ENCODE measurements at places on chromosomes 1 and 21. TPM values are rescaled to one million over a fixed set of nuclear protein-coding genes. Genes with fewer than 3 reads are reported as not detected.

DNA sequence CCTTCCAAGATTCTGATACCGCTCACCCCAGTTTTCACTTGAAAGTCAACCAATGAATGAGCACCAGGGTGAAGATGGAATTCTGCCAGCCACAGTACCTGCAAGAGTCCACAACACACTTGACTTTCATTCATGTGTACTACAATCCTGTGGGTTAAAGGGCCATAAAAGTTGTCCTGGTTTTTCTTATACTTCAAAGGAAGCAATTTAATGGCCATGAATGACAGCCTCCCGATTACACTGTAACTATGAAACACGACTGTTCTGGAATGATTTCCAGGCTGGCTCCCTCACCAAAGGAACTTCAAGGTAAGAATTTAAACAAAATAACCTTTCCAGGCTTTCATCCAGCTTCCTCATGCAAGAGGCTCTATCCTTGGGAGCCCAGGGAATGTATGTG lies 502.8 kb downstream of the SMYD3 start:
- no peak for DNase-seq

DNA sequence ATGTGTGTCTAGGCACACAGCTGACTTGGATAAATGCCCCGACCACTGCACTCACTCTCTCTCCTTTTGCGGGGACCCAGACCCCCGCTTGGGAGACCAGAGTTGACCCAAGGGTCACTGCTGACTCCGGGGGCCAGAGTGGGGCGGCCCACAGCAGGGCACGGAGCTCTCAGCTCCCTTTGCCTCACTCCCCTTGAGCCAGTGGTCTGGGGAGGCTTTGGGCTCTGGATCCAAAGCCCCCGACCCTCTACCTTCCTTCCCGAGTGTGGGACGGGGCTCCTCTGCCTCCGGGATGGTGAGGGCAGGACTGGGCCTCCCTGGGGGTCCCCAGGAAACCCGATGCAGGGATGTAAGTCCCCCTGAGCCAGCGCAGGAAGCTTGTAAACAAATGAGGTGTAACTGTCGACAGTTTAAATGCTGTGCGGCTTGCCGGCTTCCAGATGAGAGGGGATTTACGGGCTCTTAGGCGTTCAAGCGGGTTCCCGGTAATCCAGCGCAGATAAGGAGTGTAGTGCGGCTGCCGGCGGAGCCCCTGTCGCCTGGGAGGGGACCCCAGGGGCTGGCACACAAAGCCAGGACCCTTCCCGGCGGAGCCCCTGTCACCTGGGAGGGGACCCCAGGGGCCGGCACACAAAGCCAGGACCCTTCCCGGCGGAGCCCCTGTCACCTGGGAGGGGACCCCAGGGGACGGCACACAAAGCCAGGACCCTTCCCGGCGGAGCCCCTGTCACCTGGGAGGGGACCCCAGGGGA lies 7.4 kb downstream of the ACTRT2 start:
- DNase-seq: no peak

The CTSE gene
- not detected for polyA plus RNA-seq

- no peak for DNase-seq
These were observed 255.7 kb upstream of the FMN2 start for GRCh38 chr1:239835946-239836440.

DNA sequence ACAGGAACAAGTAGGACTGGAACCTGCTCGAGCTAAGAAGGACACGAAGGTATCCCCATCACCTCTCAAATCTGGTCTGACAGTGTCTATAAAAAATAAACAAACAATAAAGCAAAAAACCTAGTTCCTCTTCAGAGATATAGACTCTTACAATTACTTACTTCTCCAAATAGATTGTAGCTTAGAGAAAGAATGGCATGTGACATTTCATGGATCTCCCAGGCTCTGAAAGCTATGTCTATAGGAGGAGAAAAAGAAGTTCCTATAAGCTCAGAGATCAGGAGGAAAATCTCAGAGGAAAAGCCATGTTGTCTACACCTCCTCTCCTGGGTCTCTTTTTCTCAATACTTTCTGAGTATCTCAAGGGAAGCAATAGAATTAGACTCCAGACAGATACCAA lies 12.3 kb upstream of the OR10J5 start:
- DNase-seq: no peak

The TCHH gene
- polyA plus RNA-seq: not detected

The DNAH14 gene
- polyA plus RNA-seq: not detected

DNA sequence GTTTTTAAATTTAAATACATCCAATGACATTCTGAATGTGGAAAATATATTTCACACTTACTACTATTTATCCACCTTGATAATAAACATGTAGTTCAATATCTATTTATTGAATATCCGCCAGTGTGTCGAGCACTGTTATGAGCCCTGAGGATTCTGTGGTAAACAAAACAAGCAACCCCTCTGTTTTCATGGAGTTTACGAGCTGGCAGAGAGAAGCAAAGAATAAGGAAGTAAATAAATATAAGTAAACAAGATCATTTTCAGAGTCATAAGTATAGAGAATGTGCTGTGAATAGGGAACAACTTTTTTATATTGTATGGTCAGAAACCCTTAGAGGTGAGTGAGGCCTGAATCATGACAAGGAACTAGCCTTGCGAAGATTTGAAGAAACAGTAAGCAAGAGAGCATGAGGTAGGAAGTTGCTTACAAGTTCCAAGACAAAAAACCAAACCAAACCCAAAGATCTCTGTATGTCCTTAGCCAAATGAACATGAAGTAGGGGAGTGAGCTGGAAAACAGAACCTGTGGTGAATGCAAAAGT lies 6.4 kb upstream of the SERBP1 start:
- no peak for DNase-seq

The KRTAP19-4 gene
- not detected for polyA plus RNA-seq

The FGGY gene
- 26.4 TPM for polyA plus RNA-seq

DNA sequence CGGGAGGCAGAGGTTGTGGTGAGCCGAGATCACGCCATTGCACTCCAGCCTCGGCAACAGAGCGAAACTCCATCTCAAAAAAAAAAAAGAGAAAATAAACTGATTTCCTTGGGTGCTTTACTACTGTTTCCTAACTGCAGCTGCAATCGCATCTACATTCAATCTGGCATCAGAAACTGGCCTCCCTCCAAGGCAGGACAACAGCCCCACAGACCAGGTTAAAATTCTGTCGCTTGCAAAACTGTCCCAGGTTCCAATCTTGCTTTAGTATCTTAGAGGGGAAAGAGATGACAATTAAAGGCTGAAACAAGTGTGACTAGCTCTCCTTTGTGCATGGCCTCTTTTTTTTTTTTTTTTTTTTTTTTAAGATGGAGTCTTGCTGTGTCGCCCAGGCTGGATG lies 32.4 kb upstream of the SLC25A33 start:
- DNase-seq: no peak

DNA sequence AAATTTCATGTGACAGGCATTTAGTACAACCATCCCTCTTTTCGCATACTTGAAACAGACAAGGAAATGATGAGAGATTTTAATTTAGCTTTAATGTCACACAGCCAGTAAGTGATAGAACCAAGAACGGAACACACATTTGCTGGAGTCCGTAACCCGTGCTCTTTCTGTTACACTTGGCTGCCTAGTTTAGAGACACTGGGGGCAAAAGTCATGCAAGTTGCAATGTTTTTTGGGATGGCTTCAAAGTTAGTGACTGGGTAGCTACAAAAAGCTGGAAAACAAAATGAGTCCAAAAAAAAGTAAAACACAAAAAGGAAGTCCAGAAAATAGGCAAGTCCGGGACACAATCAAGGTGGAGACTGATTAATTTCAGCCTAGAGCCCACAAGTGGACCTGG lies 5.9 kb downstream of the NID1 start:
- no peak for DNase-seq

The CLDN14 gene
- polyA plus RNA-seq: 0.04 TPM

The SLC25A34 gene
- polyA plus RNA-seq: 10.1 TPM

GRCh38 chr1:202639500-202639899 lies 70.8 kb downstream of the SYT2 start:
- no peak for DNase-seq

- no peak for DNase-seq
These were observed 9.1 kb upstream of the GALNT2 start for GRCh38 chr1:230057681-230058565.

GRCh38 chr1:34406833-34407539 lies 230.3 kb downstream of the C1orf94 start:
- DNase-seq: no peak

The PAFAH2 gene
- polyA plus RNA-seq: 30.1 TPM

GRCh38 chr21:43311301-43311817 lies 115.6 kb downstream of the SIK1 start:
- DNase-seq: peak; percentile 6

DNA sequence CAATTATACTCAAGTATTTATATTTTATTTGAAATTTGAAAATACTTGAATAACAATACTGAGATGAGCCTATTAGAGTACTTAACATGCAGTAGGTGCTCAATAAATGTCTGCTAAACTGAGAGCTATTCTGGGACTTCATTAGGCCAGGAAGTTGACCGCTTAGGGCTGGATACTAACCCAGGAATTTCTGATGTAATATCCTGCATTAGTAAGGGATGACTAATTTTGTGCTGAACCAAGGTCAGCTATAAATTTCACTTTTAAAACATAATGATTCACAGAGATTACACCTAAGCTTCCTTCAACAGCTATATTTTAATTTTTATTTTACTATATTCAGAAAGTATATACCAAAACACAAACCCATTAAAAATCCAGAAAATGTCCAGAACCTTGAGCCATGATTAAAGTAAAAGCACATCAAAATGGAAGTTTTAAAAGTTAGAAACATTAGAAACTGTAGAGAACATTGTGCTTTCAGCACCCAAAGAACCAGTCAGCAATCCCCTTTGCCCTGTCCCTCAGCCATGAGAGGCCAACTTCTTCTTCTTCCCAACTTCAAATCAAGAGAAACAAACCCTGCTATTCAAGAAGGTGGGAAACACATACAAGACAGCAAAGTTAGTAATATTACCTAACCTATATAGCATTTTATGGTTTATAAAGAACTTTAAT lies 35.4 kb downstream of the WNT2B start:
- DNase-seq: no peak

DNA sequence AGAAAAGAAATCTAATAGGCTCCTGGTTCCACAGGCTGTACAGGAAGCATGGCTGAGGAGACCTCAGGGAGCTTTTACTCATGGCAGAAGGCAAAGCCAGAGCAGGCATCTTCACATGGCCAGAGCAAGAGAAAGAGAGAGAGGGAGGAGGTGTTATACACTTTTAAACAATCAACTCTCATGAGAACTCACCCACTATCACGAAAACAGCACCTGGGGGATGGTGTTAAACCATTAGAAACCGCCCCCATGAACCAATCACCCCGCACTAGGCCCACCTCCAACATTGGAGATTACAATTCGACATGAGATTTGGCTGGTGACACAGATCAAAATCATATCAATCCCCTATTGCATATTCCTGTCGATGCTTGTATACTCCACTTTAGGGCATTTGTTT lies 93.5 kb downstream of the MRPL39 start:
- no peak for DNase-seq
